ENCODE measurements at places on chromosomes 2 and 18. TPM values are rescaled to one million over a fixed set of nuclear protein-coding genes. Genes with fewer than 3 reads are reported as not detected.
A peak's percentile ranks its signal among the peaks of the same experiment; 100 is the strongest.

GRCh38 chr2:73162856-73163391 lies 39.5 kb upstream of the NOTO start:
- no peak for DNase-seq

Gene CFAP65
- 0.07 TPM for polyA plus RNA-seq

DNA sequence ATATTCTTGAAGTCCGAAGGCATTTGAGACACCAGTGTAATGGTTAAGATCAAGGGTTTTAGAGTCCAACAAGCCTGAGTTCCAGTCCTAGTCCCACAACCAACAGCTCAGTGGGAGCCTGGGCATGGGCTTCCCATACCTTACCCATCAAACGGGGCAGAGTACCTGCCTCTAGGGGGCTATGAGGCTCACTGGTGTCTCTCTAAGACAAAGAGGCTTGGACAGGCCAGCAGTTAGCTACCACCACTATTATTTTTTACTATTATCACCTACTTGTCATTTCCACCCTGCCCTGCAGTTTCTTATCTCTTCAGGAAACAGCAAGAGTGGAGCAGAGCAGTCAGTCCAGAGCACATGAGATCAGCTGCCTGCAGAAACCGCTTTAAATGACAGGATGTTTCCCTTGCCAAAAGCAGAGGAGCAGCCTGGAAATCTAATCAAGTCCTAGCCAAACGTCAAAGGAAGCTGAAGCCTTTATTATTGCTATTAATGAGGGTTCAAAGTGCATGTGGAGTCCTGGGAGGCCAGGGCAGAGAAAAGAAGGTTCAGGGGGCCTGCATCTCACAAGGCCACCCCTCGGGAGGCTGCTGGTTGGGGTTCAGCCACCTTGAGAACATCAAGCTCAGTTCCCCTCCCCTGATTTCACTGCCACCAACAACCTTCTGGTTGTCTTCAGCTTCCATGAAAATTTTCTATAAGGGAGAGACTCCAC lies 66.6 kb downstream of the STPG4 start:
- peak; percentile 48 for DNase-seq

GRCh38 chr2:207711750-207712530 lies 500 bp downstream of the CCNYL1 start:
- DNase-seq, result peak; percentile 33

Gene AGXT
- 0.23 TPM for polyA plus RNA-seq

Gene TCF23
- polyA plus RNA-seq, result 0.55 TPM

Gene RGPD3
- polyA plus RNA-seq, result 0.38 TPM

- DNase-seq, result no peak
These were observed 420.2 kb downstream of the THSD7B start for GRCh38 chr2:137185378-137186078.

Gene ASB18
- polyA plus RNA-seq, result not detected

DNA sequence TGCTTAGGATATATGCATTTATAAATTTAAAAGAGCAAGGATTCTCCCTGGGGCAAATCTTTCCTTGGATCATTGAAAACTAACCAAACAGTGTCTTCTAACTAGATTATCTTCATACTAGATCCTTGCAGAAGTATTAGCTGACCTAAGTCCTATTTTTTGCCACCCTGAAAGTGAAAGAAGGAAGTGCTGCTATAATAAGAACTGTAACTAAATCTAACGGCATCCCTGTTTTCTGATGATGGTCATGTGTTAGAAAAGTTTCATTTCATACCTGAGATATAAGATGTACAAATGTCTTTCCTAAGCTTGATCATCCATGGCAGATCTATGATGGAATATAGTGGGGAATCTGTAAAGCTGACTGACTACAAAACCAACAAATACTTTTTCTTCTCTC lies 102.7 kb downstream of the MAP2 start:
- DNase-seq, result no peak

- no peak for DNase-seq
These were observed 12.6 kb downstream of the GPD2 start for GRCh38 chr2:156448766-156449165.

Gene MYO1B
- polyA plus RNA-seq, result 104 TPM

GRCh38 chr18:9334973-9335696 lies 562 bp downstream of the TWSG1 start:
- peak; percentile 5 for DNase-seq
